ENCODE measurements at places on chromosomes 11 and 22.
A peak's percentile ranks its signal among the peaks of the same experiment; 100 is the strongest.

GRCh38 chr11:12073436-12073835 lies 37.0 kb upstream of the MICAL2 start:
- no peak for DNase-seq

GRCh38 chr11:118212781-118213191 lies 12.0 kb downstream of the JAML start:
- DNase-seq = no peak

DNA sequence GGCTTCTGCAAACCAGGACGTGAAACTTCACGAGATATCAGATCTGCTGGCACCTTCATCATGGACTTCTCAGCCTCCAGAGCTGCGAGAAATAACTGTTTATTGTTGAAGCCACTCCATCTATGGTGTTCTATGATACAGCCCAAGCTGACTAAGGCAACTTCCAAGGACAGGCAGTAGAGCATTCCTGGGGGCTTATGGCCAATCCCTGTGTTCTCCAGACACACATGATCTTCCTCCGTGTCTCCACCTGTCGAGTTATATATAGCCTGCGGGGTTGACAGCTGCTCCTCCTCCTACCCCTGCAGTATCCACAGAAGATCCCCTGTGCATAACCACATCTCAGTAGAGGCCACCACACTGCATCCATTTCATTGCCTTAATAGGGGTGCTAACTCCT lies 11.0 kb downstream of the TP53AIP1 start:
- no peak for DNase-seq

DNA sequence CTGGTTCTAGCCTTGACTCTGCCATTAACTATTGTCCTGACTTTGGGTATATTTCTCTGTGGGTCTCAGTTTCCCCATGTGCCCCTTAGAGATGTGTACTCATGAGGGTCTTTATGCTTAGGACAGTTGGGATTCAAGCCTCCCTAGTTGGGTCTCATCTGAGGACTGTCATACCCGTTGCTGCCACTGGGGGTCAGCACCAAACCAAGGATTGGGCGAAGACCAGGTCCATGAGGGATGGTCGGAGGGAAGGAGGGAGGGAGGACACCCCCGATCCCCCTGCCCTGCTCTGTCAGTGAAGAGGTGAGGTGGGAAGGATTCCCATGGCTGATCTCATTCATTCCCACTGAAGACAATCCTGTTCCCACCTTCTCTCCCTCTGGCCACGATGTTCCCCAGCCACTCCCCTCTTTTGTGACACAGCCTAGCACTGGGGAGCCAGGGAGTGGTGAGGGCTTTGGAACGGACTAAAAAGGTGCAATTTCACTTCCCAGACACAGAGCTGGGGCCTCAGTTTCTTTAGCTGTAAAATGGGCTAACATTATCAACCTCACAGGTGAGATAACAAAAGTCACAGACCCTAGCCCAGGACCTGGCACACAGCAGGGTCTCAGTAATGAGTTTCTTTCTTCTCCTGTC lies 12.4 kb upstream of the KLHL35 start:
- peak; percentile 50 for DNase-seq

GRCh38 chr11:82823647-82824619 lies 76.3 kb downstream of the PRCP start:
- no peak for DNase-seq

DNA sequence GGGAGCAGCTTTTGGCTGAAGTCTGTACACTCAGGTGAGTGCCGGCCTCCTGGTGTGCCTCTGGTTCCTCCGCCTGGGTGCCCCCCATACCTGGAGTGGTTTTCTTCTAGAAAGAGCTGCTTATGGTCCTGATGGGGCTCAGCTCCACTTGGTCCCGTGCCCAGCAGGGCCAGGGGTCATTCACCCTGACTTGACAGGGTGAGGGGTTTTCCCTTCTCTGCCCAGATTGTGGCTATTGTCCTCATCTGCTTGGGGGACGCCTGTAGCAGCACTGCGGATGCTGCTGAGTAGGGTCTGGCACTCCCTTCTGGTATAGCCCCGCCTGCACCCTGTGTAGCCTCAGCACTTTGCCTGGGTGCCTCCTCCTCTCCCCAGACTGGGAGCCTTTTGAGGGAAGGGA lies 8.2 kb downstream of the OMP start:
- no peak for DNase-seq

- no peak for DNase-seq
These were observed 1.9 kb downstream of the ELMOD1 start for GRCh38 chr11:107592813-107593212.

DNA sequence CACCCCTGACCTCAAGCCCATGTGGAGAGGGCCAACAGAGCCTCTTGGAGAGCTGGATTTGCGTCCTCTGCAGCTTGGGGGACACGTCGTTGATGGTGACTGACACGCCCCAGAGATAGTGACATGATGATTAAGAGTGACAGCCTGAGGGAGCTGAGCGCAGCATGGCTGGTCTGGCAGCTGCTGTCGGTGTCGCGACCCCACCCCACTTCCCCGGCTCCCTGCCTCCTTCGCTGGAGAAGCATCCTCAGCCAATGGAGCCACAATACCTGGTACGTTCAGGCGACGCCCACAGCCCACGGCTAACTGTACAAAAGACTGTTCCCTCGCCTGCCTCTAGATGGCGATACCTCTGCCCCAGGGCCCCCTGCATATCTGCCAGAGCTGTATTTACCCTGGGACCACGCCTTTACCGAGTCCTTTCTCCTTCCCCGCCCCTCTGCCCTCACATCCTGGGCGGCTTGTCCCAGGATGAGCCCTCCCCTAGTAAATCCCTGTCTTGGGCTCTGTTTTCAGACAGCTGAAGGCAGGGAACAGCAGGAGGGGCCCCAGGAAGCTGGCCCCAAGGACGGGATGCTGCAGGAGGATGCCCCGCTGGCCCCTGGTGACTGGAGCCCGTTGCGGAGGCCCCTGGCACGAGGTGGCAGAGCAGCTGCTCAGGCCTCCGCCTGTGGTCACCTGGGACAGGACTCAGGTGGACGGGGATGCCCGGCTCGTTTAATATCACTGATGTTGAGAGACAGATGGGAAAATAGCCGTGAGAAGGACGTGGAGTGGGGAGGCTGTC lies 90.6 kb downstream of the RPS6KA4 start:
- DNase-seq = peak; percentile 44

DNA sequence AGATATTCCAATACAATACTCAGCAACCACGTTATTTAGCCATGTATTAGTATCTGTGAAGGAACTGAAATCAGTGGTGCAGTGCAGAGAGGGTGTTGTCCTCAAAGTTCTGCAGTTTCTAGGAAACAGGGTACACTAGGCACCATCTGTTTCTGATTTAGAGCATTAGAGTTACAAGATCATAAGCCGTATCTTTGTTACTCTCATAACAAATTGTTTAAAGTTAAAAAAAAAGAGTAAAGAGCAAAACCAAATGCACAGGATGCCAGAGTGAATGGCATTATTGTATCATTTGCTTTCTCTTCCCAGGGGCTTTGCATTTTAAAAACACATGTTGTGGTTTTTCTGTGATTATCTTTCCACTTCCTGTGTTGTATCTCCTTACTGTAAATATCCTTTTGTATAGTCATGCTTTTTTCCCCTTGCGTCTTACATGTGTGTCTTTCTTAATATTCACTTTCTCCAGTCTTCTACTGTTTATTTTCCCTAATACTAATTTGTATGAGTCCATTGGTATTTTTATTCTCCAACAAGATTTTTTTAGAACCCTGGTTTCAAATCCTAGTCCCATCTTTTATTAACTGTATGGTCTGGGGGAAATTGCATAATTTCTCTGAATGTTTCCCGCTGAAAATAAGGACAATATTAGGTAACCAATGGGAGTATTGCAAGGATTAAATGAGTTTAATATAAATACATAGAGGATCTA lies 15.2 kb upstream of the NUP160 start:
- no peak for DNase-seq

- DNase-seq = no peak
These were observed 26.6 kb downstream of the ZBED4 start for GRCh38 chr22:49880281-49880680.

GRCh38 chr11:45451766-45452440 lies 165.8 kb upstream of the SYT13 start:
- DNase-seq = no peak

GRCh38 chr11:12121517-12121916 lies 11.1 kb downstream of the MICAL2 start:
- no peak for DNase-seq

GRCh38 chr22:30373331-30374325 lies 13.6 kb downstream of the RNF215 start:
- DNase-seq = no peak

- no peak for DNase-seq
These were observed 558.6 kb downstream of the NTM start for GRCh38 chr11:131928992-131929391.

DNA sequence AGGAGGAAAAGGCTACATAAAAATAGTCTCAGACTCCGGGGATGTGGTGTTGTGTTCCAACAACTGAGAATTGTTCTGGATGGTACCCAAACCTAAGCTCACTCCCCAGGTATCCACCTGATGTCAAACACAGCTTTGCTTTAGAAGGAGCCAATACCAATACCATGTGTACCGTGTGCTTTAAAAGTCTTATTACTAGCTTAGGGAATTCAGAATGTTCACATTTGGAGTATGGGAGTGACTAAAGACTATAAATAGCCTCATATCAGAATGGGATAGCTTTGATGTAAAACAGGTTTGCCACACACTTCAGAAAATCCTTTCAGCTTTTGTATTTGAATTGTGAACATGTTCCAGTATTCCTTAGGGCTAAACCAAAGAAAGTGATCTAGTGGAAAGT lies 248.7 kb upstream of the ARHGAP42 start:
- DNase-seq = no peak

- no peak for DNase-seq
These were observed 8.2 kb downstream of the MTFP1 start for GRCh38 chr22:30433773-30434172.

- no peak for DNase-seq
These were observed 111.9 kb downstream of the EHF start for GRCh38 chr11:34732831-34733230.

- DNase-seq = no peak
These were observed 100.6 kb upstream of the HSD17B12 start for GRCh38 chr11:43579919-43580276.

DNA sequence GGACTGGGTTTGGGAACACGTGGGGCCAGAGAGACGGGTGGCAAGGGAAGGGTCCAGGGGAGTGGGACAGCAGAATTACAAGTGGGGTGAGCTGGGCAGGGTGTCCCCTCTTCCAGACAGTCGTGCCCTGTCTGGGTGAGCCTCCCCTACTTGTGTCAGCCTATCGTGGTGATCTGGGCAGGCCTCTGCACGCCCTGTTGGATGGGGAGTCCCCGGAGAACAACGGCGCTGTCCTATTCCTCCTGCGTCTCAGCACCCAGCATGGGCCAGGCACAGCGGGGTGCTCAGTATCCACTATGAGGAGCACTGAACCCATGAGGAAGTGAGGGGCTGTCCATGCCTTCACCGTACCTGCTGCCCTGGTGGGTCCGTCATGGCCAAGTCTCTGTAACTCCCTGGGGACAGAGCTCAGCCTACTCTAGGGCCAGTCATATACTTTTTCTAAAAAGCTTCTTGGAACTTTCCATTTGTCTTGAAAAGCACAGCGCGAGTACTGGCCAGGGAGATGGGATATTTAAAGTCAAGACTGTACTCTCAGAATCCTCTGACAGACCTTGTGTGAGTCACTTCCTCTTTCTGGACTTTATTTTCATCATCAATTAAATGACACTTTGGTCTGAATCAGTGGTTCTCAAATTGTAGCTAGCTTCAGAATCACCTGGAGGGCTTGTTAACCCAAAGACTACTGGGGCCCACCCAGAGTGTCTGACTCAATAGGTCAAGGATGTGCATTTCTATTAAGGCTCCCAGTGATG lies 81.7 kb upstream of the NECTIN1 start:
- DNase-seq = no peak

DNA sequence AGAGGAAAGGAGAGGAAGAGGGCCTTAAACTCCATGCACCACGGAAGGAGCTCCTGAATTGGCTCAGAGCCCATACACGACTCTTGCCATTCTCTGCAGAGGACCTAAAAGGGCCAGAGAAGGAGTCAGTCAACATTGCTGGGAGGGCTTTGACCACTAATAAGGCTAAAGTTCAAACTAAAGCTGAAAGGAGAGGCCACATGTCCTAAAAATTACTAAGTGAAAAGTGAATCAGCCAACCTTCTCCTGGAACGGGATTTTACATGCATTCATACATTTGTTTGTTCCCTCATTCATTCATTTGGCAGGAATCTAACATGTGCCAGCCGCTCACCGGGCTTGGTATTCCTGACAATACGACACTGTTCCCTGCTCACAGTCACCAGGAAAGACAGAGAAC lies 10.5 kb downstream of the CLMP start:
- no peak for DNase-seq

DNA sequence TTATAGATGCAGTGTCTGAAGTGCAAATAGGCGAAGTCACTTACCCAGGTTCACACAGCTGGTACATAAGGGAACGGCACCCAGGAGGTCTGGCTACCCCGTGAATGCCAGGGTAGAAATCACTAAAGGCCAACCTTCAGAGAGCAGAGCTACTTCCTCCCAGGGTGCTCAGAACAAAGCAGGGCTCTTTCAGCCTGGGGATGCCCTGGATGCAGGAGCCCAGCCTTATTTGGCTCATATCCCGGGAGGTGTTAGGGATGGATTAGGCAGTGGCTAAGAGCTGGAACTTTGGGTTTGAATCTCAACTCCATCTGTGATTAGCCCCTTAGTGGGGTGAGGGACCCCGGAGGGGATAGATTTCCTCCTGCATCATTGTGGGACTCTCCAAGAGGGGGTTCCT lies 33.1 kb upstream of the ASPHD2 start:
- DNase-seq = no peak

DNA sequence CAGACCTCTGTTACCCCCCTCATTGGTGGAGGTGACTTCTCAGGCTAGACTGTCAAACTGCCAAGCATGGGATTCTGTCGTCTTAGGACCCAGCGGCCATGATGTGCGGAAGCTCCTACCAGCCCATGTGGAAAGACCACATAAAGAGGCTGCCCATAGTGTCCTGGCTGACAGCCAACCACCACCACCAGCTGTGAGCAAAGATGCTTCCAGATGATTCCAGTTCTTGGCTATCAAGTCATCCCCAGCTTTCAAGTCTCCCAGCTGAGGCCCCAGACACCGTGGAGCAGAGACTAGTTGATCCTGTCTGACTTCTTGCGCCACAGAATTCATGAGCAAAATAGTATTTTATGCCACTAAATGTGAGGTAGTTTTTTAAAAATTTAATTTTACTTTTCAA lies 32.9 kb downstream of the SCUBE1 start:
- DNase-seq = no peak

DNA sequence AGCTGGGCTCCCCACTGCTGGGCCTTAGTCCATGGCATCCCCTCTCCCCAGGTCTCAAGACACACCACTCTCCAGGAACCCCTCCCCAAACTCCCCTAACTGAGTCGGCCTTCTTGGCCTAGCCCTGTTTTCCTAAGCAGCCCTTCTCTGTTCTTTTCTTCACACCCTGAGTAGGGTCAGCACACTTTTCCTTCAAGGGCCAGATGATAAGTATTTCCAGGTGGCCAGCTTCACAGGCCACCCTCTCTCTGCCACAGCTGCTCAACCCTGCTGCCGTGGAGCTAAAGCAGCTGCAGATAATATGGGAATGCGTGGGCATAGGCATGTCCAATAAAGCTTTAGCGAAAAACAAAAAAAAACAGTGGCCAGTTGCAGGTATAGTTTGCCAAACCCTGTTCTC lies 24.1 kb downstream of the DGCR2 start:
- no peak for DNase-seq

- DNase-seq = no peak
These were observed 17.4 kb downstream of the BMAL1 start for GRCh38 chr11:13294771-13295579.

- DNase-seq = no peak
These were observed 131.7 kb downstream of the KIF18A start for GRCh38 chr11:27976262-27976661.

- no peak for DNase-seq
These were observed 34.2 kb downstream of the MRGPRD start for GRCh38 chr11:68946416-68947090.

GRCh38 chr22:46918197-46918596 lies 155.7 kb downstream of the TBC1D22A start:
- DNase-seq = no peak

Data from activated T-helper 1 cell treated with Interleukin-2 at 50 U/mL for 16 hours (primary cell).